ENCODE measurements at places on chromosomes 4 and X. TPM values are rescaled to one million over a fixed set of nuclear protein-coding genes. Genes with fewer than 3 reads are reported as not detected.

DNA sequence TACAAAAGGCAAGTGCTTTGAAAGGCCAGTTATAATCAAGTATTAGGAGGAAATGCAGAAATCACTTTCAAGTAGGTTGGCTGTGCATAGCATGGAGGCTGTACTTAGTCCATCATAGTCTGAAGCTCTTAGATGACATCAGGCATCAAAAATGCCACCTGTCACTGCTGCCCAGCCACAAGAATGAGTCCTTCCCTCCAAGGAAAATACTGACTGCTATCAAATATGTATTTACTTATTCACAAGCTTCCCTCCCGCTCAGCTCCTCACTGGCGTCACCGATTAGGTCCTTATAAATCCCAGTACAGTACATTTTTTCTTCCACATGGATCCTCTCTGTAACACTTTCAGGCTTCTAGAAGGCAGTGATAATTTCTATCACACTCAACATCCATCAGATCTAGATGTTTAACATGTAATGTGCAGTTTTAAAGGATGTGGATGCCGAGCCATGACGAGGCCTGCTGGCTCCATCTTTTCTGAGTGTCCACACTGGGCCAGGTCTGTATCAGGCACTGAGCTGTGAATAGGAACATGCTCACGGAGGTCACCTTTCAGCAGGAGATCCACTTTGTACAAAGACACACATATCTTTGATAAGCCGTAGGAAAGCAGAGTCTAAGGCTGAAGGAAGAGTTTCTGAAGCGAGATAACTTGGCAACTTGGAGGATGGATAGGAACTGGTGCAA is 121.9 kb downstream of the PALLD start:
- no peak overlapping the region for H3K4me3 ChIP-seq
- H3K4me1 ChIP-seq: peaks cover 27% of the 10 kb centered on the region
- H3K36me3 ChIP-seq: no peaks in the 10 kb centered on the region

GRCh38 chr4:106773076-106773905 is 262.8 kb downstream of the DKK2 start:
- H3K27ac ChIP-seq: no peak overlapping the region
- H3K27me3 ChIP-seq: no peaks in the 10 kb centered on the region
- no peaks in the 10 kb centered on the region for H3K36me3 ChIP-seq
- H3K4me1 ChIP-seq: no peaks in the 10 kb centered on the region

- H3K4me1 ChIP-seq: no peaks in the 10 kb centered on the region
- no peaks in the 10 kb centered on the region for H3K36me3 ChIP-seq
- H3K27me3 ChIP-seq: no peaks in the 10 kb centered on the region
- no peak for DNase-seq
These were observed 7.0 kb downstream of the TMSB4X start for GRCh38 chrX:12981880-12982279.

Gene GNRHR
- total RNA-seq: not detected

Gene MAP3K15
- 0.10 TPM for total RNA-seq

GRCh38 chr4:76736414-76736813 is 161.5 kb downstream of the SOWAHB start:
- H3K4me3 ChIP-seq: no peak overlapping the region
- no peaks in the 10 kb centered on the region for H3K4me1 ChIP-seq
- H3K27ac ChIP-seq: no peak overlapping the region
- no peak for DNase-seq

GRCh38 chrX:68196939-68197791 is 236.1 kb downstream of the OPHN1 start:
- no peak overlapping the region for H3K27ac ChIP-seq
- no peak overlapping the region for H3K4me3 ChIP-seq
- H3K27me3 ChIP-seq: no peaks in the 10 kb centered on the region
- DNase-seq: no peak

Gene STBD1
- 44.9 TPM for total RNA-seq

DNA sequence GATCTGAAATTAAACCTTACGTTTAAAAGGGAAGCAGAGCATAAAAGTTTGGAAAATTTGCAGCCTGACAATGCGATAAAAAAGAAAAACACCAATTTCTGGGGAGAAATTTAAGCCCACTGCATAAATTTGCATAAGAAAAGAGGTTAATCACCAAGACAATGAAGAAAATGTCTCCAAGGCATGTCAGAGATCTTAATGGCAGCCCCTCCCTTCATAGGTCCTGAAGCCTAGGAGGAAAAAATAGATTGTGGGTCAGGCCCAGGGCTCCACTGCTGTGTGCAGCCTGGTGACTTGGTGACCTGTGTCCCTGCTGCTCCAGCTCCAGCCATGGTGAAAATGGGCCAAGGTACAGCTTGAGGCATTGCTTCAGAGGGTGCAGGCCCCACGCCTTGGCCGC is 264.0 kb upstream of the CT83 start:
- no peak for DNase-seq
- H3K36me3 ChIP-seq: no peaks in the 10 kb centered on the region
- H3K27ac ChIP-seq: no peak overlapping the region
- no peaks in the 10 kb centered on the region for H3K27me3 ChIP-seq
- no peak overlapping the region for H3K4me3 ChIP-seq
- no peaks in the 10 kb centered on the region for H3K4me1 ChIP-seq

Gene SERTM2
- total RNA-seq: not detected

Gene CFAP99
- total RNA-seq: not detected

Gene FRMD7
- total RNA-seq: not detected

Gene GABRA4
- total RNA-seq: not detected

DNA sequence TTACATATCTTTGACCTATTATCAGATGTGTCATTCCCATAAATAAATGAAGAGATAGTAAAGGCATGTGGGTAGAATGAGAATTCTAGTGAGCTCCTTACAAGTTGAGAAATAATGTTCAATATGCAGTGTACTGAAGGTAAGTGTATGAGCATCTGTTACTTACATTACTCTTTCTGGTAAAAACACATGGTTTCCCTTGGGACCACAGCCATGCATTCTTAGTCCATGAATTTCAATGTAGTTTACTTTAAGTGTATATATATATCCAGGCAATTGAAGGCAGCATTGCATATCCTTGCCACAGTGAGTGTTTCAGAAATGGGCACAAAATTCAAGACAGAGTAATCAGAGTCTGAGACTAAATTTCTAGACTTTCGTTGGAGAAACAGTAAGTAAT is 277.2 kb downstream of the CXXC4 start:
- no peak for DNase-seq
- H3K4me1 ChIP-seq: no peaks in the 10 kb centered on the region
- no peak overlapping the region for H3K4me3 ChIP-seq
- H3K27me3 ChIP-seq: no peaks in the 10 kb centered on the region
- no peak overlapping the region for H3K27ac ChIP-seq

GRCh38 chr4:155473420-155474095 is 96.8 kb upstream of the MAP9 start:
- no peaks in the 10 kb centered on the region for H3K27me3 ChIP-seq
- no peaks in the 10 kb centered on the region for H3K4me1 ChIP-seq
- H3K36me3 ChIP-seq: no peaks in the 10 kb centered on the region
- H3K4me3 ChIP-seq: no peak overlapping the region
- no peak overlapping the region for H3K27ac ChIP-seq
- no peak for DNase-seq

Gene PAPSS1
- total RNA-seq: 5.8 TPM

Gene PNCK
- 1.9 TPM for total RNA-seq

Gene TMEM271
- not detected for total RNA-seq

DNA sequence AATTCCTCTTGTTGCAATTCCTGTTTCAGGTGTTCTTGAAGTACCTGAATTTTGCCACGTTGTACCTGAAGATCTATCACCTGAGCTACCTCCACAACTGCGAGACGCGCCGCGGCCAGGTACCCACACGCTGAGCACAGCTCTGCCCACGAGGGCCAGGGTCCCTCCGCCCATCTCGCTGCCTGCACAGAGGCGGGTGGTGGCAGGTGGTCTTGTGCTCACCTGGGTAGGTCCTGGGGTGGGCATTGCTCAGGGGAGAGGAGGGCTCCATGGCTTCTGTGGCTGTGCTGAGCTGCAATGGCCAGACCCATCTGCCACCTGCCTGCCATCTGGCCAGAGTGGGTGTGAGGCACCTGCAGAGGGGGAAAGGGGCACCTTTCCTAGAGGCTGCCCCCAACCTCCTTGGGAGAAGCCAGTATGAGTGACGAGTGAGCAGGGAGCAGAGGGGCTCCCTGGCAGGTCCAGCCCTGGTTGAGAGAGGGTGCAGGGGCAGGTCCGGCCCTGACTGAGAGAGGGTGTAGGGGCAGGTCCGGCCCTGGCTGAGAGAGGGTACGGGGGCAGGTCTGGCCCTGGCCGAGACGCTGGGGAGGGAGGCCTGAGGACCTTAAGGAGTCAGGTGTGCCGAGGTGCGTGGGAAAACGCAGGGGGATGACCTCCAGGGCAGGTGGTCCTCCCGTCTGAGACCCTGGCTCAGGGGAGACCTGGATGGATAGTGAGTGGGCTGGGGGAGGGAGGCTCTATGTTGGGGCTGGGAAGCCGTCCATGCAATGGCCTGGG is 10.7 kb downstream of the PDE6B start:
- no peak overlapping the region for H3K4me3 ChIP-seq
- DNase-seq: no peak
- no peak overlapping the region for H3K27ac ChIP-seq
- H3K4me1 ChIP-seq: no peaks in the 10 kb centered on the region

Gene PAQR3
- 6.1 TPM for total RNA-seq

DNA sequence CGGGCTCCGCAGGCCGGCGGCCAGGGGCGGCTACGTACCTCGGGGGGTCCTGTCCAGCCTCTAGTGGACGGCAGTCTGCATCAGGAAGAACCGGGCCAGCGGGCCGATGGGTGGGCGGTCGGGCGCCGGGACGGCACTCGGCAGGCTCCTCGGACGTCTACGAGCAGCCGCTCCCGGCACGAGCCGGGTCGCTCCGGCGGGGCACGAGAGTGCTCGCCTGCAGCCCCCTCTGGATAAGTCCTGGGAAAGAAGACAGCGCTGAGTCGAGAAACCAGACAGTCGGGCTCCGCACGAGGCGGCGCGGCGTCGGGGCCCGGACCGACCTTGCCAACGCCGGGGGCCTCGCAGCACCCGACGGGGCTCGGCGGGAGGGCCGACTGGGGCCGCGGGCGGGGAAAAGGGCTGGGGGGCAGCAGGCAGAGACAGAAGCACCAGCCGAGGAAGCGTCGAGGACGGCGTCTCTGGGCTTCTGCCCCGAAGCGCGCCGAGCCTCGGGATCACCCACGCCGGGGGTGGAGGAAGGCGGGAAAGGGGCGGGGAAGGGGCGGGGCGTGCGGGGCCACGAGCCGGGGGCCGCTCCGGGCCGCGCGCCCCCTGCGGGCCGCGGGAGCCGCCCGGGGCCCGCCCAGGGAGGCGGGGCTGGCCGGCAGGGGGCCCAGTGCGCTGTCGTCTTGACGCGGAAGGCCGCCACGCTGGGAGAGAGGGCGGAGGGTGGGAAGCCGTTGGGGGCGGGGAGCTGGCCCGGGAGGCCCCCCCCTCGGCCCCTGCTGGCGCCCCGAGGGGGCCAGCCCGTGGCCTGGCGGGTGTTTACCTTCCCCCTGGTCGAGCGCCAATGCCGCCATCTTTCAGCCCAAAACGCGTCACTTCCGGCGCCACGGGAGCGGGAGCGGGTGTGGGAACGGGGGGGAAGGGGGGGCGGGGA is 1.9 kb downstream of the KLHL15 start:
- no peaks in the 10 kb centered on the region for H3K27me3 ChIP-seq
- no peaks in the 10 kb centered on the region for H3K36me3 ChIP-seq
- peak overlapping the region; percentile 92 for H3K27ac ChIP-seq
- peak; percentile 89 for DNase-seq
- peak overlapping the region; percentile 85 for H3K4me3 ChIP-seq
- H3K4me1 ChIP-seq: no peaks in the 10 kb centered on the region

Gene ADGRL3
- 0.42 TPM for total RNA-seq

- H3K27ac ChIP-seq: no peak overlapping the region
- DNase-seq: no peak
- H3K36me3 ChIP-seq: no peaks in the 10 kb centered on the region
These were observed 215.3 kb downstream of the HS6ST2 start for GRCh38 chrX:132743086-132743485.

DNA sequence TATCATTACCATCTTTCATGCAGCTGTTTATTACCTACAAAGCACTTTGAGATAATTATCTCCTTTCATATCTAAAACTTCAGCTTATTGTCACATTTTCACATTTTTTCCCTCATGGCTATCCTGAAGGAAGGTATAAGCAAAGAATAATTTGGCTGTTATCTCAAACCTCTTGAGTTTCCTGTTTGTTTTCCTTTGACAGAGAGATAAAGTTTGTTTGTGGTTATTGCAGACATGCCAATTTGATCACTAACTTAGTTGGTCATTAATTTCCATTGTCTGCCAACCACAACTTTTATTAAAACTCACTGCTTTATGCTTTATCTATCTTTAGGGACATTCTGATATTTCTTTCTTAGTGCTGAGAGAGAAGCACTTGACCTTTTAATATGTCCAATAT is 89.8 kb upstream of the SPANXB1 start:
- H3K4me1 ChIP-seq: no peaks in the 10 kb centered on the region
- no peaks in the 10 kb centered on the region for H3K27me3 ChIP-seq
- H3K27ac ChIP-seq: no peak overlapping the region
- no peaks in the 10 kb centered on the region for H3K36me3 ChIP-seq
- no peak for DNase-seq
- no peak overlapping the region for H3K4me3 ChIP-seq

DNA sequence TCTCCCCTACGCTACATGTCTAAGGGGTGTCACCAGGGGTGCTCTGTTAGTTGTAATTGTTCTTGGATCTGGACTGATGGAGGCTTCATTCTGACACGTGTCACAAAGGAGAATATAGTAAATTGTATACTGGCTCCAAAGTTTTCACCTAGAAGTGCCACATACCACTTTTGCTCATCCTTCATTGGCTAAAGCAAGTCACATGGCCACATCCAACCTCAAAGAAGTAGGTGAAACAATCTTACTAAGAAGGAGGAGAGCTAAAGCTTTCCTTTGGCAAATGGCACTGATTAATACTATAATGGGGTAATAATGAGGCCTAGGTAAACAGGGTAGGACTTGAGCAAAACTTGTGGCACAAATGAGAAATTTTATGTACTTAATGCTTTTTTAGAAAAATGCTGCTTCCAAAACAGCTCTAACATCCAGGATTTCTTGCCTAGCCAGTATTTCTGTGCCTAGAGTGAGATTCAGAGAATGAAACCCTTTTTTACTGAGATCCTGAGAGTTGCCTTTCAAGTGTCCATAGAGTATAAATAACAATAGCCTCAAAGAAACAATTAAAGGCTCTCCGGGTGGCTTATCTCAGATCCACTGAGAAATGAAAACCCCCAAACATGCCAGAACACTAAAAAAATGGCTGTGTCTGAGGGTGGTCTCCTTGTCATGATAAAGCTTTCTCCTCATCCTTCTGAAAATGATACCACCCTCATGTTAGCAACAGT is 34.7 kb downstream of the NHS start:
- H3K4me1 ChIP-seq: no peaks in the 10 kb centered on the region
- H3K4me3 ChIP-seq: no peak overlapping the region
- H3K27ac ChIP-seq: no peak overlapping the region
- DNase-seq: no peak
- H3K27me3 ChIP-seq: no peaks in the 10 kb centered on the region

Measured in psoas muscle (tissue), 8 donors.